ENCODE measurements at places on chromosomes 5 and 9.

GRCh38 chr5:124923131-124923530, 176.7 kb upstream of the ZNF608 start:
- no peak for DNase-seq

GRCh38 chr5:148011398-148012137, 52.2 kb upstream of the SPINK5 start:
- no peak for DNase-seq

DNA sequence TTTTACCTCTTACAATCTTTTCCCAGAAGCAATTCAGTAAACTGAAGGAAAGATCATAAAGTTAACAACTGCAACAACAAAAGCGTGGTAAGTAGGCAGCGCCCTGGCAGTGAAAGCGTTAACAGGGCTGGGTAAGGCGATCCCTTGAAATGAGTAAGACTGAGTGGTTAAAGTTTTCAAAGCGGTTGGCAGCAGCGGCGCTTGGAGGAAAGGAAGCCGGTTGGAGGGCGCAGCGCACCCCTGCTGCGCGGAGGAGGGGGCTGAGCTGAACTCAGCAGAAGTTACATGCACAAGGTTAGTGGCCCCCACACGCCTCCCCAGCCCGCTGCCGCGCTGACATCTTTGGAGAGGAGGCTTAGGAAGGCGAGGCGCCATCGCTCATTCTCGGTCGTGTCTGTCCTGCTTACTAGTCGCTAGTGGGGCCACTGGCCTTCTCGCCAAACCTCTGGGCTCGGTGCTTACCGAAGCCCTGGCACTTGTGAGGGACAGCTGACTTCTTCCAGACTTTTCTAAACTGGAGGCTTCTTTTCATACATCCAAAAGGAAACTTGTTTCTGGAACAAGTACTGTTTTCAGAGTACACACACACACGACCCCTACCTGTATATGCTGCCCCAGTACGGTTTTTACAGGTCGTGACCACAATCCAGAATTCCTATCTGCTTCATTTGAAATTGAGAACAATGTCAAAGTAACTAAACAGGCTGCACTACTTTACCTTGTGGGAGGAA, at the start of gene SH3RF2:
SH3RF2 (plus strand) TSS at position 178 of the 731 bp plus-strand sequence. CDS start 1,351 bp downstream, outside the sequence.
- DNase-seq: peak; percentile 2

GRCh38 chr5:170974461-170974860, 112.6 kb downstream of the RANBP17 start:
- DNase-seq: no peak

DNA sequence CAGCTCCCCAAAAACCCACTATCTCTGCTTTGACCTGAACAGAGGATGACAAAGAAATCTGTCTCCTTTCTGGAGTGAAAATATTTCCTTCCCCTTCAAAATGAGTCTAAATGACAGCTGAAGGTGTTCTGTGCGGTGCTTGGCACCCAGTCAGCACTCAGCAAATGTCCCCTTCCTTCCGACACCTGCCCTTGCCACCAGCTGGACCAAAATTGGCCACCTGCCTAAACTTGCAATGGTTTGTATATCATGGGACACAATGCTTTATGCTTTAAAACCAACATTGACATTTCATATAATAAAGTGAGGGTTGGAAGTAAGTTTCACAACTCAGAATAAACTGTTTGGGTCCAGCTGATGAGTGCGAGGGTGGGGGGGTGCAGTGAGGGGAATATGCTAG, 7.5 kb upstream of the TTC1 start:
- no peak for DNase-seq

- no peak for DNase-seq
Measured at GRCh38 chr5:126354012-126354857, 69.0 kb upstream of the GRAMD2B start.

- no peak for DNase-seq
Measured at GRCh38 chr9:77968506-77968905, 63.1 kb downstream of the GNAQ start.

- DNase-seq: no peak
Measured at GRCh38 chr5:58795327-58795726, 212.5 kb downstream of the RAB3C start.

- no peak for DNase-seq
Measured at GRCh38 chr9:124812441-124812876, 35.5 kb downstream of the OLFML2A start.

- DNase-seq: no peak
Measured at GRCh38 chr5:100802208-100802607, 100.9 kb downstream of the ST8SIA4 start.

DNA sequence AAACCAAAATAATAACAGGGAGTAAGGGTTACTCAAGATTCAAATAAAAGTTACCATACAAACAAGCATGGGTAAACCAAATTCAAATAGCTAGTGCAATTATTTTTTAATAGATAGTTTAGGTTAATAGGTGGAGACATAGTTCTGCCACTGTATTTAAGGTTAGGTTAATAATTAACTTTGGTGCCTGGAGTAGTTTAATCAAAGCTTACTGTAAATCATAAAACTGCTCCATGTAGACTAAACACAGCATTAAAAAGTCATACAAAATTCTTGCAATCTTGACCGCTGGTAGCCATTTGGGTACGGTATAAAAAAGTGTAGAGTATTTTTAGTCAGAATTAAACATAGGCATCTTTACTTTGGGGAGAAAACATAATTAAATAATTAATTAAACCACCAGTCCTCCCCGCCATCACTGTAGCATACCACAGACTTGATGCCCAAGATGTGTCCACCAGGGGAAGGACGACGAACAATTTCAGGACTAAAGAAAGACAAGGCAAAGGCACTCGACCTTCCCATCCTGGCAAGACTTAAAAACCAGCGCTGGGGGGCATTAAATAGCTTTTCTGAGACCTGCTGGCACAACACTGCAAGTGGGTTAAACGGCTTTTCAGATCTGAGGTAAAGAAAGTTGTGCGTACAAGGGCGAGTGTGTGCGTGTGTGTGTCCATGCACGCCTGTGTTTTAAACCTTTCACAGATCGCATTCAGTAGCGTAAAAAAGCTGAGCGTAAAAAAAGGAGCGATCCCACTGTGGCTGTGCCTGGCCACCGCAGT, 2.9 kb downstream of the SEMA6A start:
- no peak for DNase-seq

GRCh38 chr5:67353500-67354450, 157.2 kb upstream of the CD180 start:
- no peak for DNase-seq

DNA sequence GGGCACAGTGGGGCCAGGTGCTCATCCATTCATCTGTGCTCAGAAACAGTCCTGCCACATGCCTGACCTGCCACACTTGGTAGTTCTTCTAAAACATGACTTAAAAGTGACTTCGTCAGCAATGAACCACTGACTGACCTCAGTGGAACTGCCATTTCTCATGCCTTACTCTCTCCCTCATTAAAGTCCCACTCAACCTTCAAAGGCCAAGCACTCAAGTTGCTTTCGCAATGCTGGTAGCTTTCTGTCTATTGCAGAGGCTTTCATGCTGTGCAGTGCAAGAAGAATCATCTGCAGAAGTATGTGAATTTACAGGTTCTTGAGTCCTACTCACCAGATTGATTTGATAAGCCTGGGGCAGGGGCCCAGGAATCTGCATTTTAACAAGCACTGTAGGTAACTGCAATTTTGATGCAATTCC, 23.9 kb downstream of the B4GALT1 start:
- no peak for DNase-seq

GRCh38 chr5:116898917-116899316, 324.3 kb upstream of the SEMA6A start:
- DNase-seq: no peak

DNA sequence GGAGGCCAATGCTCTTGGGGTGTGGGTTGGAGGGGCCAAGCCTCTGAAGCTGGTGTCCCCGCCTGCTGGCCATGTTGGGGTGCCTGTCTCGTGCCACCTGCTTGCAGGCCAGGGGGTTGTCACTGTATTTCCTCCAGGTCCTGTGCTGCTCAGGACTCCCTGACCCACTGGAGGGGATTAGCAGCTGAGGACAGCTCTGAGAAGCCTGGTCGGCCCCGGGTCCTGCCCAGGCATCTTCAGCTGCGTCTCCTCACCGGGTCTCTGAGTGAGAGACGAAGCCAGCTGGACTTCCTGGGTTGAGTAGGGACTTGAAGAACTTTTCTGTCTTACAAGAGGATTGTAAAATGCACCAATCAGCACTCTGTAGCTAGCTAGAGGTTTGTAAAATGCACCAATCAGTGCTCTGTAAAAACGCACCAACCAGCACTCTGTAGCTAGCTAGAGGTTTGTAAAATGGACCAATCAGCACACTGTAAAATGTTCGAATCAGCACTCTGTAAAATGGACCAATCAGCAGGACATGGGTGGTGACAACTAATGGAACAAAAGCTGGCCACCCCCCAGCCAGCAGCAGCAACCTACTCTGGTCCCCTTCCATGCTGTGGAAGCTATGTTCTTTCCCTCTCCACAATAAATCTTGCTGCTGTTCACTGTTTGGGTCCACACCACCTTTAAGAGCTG, 20.6 kb upstream of the SLC9A3 start:
- DNase-seq: no peak

GRCh38 chr5:144307736-144308135, 137.1 kb downstream of the KCTD16 start:
- DNase-seq: no peak

- DNase-seq: no peak
Measured at GRCh38 chr5:65876970-65877369, 49.4 kb upstream of the ERBIN start.

DNA sequence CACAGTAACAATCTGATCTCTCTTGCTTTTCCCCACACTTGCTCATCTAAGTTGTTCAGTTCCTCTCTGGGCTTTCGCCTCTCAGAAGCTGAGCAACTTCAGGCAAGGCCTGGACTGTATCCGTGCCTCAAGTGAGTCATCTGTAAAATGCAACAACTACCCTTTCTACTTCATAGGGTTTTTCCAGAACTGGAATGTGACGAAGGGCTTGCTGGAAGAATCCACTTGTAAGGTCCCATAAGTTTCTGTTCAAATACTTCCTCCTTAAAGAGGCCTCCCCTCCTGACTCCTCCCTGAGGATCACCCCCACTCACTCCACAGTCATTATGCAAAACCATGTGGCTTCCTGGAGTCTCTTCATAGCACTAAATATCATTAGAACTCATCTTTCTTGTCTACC, 17.5 kb upstream of the INSYN2B start:
- no peak for DNase-seq

DNA sequence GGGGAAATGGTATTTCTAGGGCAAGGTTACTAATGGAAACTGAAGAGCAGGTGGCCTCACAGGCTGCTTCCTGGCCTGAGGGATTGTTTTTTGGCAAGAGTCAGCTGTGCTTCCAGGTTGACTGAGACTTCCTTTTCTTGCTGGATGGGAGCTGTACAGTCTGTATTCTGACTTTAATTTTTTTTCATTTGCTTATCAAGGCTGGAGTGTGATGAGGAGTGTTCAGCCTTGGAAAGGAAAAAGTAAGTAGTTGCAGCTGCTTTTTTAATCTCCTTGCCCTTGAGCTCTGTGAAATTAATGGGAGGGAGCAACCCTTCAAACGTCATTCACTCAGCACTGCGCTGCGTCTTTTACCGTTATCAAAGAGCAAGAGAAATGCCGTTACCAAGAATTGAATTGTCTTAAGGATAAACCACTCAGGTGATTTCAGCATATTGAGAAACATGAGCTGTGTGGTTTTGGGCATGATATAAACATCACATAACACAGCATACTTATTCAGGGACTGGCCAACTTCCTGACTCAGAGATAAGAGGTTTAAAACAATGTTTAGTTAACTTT, 47.6 kb downstream of the AQP7 start:
- no peak for DNase-seq

Measured in CD4-positive, alpha-beta T cell (primary cell).